WTC11 (cell line): ENCODE measurements at places on chromosomes 16 and 17. TPM values are rescaled to one million over a fixed set of nuclear protein-coding genes. Genes with fewer than 3 reads are reported as not detected.

- peaks cover 41% of the 10 kb centered on the region for H3K36me3 ChIP-seq
- H3K4me1 ChIP-seq = peaks cover 33% of the 10 kb centered on the region
- H3K27ac ChIP-seq = peak overlapping the region; percentile 45; the same call in 1 of the 2 replicates
- no peak overlapping the region for H3K4me3 ChIP-seq
Observed at GRCh38 chr17:40452216-40452787, 9.1 kb downstream of the IGFBP4 start.

- no peak for DNase-seq
- H3K27ac ChIP-seq = no peak overlapping the region
- no peak overlapping the region for H3K4me3 ChIP-seq
- H3K36me3 ChIP-seq = no peaks in the 10 kb centered on the region
- no peaks in the 10 kb centered on the region; the same call in 1 of the 2 replicates for H3K27me3 ChIP-seq
Observed at GRCh38 chr16:85738923-85739715, 11.8 kb downstream of the C16orf74 start.

DNA sequence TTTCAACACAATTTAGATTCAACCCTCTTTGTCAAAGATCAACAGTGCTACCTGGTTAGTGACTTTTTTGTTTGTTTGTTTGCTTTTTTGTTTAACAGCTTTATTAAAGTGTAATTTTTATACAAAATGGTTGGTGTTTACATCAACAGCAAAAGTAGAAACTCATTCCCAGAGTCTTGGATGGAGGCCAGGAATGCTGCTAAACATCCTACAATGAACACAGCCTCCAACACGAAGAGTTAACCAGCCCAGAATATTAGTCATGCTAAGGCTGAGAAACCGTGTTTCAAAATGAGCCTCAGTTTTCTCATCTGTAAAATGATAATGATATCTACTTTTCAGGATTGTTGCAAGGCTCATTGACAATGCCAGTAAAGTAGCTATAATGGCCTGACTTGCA is 211.0 kb upstream of the MAF start:
- peaks cover 5% of the 10 kb centered on the region; the same call in 1 of the 2 replicates for H3K27me3 ChIP-seq
- no peak for DNase-seq
- H3K36me3 ChIP-seq = peaks cover 12% of the 10 kb centered on the region
- no peak overlapping the region for H3K4me3 ChIP-seq

TNK1 gene
- 9.3 to 11.8 TPM (median 10.7 TPM) in 3 replicates for total RNA-seq

DNA sequence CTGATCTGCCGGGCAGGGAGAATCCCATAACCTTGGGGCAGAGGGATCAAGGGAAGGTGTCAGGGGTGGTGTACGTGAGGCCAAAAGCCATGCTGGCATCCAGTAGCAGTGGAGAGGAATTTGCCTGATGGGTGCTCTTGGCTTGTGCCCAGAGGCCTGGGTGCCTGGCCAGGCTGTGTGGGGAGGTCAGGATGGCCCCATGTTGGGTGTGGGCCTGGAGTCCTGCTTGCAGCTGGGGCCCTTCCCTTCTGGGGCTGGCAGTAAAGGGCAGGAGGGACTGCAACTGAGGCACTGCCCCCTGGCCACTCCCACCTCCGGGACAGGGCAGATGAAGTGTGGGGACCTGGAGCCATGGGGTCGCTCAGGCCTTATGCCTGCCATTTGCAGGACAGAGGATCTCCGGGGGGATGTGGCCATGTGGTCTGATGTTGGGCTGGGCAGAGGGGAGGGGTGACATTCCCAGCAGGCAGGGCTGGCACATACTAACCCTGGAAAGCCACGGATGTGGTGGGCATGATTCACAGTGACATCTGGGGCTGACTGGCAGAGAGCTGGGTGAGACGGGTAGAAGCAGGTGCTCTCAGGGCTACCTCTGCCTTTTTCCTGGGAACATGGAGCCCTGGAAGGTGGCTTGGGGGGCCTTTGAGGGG is 3.5 kb downstream of the FMNL1 start:
- DNase-seq = no peak
- no peak overlapping the region for H3K4me3 ChIP-seq
- peaks cover 24% of the 10 kb centered on the region for H3K4me1 ChIP-seq
- H3K36me3 ChIP-seq = no peaks in the 10 kb centered on the region
